Fibroblast of the conjunctiva (primary cell): ENCODE measurements at places on chromosomes 4 and X.

DNA sequence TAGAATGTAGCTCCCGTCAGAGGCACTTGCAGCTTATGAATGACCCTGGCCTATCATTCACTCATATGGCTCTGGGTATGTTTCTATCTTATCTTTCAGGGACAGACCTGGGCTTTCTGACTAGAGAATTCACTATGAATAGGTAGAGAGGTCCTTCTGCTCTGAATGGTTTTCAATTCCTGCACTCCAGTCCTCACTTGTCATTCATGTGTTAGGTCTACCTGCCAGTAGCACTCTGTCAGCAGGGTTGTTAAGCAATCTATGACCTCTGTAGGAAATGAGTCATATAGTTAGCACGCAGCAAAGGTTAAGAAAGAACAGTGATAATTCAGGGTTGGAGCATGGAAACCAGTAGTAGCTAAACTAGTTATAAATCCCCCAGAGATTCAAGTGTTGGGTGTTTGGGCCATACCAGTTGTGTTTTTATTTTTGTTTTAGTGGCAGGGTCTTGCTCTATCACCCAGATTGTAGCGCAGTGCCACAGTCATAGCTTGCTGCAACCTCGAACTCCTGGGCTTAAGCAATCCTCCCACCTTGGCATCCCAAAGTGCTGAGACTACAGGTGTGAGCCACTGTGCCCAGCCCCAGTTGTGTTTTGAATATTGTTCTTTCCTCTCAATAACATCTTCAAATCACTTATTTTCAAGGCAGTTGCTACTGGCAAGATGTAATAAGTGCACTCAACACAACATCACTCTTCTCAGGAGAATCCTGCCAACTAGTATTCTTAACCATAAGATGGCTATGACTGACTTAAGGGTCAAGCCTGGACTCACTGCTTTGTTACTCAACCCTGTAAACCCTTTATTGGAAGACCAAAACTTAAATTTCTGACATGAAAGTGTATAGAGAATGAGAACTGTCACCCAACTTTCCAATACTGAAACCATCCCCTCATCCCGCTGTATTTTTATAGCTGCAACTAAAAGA is 25.1 kb downstream of the ARL13A start:
- DNase-seq: no peak

DNA sequence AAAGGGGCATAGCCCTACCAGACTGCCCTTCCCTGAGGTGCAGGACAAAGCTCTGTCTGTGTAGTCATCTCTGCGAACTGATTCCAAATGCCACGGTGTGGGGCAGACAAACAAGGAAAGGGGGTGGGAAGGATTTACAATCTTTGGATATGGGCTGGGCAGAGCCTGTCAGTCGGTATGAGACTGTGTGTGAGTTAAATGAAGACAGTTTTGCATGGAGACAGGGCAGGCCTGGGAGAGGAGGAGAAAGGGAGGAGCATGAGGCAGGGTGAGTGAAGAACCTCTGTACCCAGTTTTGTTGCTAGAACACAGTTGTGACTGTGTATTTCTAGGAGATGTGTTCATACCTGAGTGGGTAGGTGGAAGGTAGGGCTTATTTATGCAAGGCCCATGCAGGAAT is 59.4 kb upstream of the MSN start:
- DNase-seq: no peak

DNA sequence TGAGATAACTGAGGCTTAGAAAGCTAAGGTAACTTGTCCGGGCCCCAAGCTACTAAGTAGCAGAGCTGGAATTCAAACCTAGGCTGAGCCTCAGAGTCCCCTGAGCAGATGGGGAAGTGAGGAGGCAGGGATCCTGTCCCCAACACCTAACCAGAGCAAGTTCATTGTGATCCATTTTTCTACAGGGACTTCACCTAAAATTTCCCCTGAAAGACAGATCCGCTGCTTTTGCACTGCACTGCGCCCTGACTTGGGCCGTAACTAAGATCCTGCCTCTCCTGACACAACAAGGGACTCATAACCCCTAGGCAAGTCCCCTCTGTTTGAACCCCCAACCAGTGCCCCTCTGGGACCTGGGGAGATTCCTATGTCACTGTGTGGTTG is 25.6 kb upstream of the MTM1 start:
- no peak for DNase-seq

GRCh38 chrX:133983974-133984845 is 1.2 kb downstream of the GPC3 start:
- DNase-seq: no peak

- no peak for DNase-seq
Measured at GRCh38 chrX:106612393-106612763, 600 bp downstream of the RADX start.

DNA sequence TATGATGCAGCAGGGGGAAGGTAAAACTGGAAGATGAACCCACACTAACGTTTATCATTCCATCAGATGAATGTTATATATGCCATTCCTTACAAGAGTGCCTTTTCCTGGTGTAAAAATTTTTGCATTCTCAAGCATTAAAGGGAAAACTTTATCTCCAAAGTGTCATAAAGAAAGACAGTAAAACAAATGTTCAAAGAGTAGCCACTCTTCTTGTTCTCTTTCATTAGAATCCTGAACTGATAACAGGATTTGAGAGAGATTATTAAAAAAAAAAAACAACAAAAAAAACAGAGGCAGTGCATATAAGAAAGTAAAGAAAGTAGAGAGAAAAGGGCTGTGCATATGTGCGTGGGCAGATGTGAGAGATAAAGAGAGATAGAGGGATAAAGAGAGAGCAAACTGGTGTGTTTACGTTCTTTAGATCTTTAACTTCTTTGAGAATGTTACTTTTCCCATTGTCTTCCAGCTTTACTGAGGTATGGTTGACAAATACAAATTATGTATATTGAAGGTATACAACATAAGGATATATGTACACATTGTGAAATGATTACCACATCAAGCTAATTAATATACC is 275.4 kb downstream of the HS3ST1 start:
- no peak for DNase-seq

DNA sequence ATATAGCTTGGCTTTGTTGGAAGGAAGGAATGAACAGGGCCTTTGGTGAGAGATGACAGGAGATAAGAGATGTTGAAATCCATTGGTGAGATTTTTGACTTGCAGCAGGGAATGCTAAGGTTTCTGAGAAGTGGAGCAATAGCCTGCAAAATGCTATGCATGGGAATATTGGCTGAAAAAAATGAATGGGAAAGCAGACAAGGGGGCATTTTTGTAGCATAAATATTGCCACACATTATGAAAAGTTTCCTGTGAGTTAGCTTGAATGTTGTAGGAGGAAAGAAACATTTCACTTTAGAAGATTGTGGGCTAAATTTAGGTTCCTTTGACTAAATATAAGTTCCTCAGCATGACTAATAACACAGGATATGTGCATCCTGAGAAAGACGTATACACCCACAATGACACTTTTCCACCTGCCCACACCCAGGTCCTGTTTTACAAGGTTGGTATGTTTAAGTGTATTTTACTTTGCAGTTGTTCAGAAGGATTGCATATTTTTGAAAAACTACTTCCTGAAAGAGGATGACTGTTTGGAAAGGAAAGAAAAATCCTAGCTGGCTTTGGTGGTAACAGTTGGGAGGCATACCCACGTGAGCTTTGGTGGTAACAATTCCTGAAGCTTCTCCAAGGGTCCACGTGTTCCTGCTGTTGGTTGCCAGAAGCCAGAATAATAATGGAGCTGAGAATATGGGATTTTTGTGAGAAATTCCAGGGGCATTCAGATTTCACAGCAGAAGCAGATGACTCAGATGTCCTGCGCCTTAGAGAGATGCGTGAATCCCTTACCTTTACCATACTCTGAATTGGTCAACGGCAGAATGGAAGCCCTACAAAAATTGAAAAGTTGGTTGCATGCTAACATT is 28.5 kb downstream of the PHEX start:
- no peak for DNase-seq

- DNase-seq: no peak
Measured at GRCh38 chrX:38982370-38982769, 181.1 kb downstream of the MID1IP1 start.

- DNase-seq: peak; percentile 94
Measured at GRCh38 chr4:78645853-78646757, 94.5 kb downstream of the ANXA3 start.

DNA sequence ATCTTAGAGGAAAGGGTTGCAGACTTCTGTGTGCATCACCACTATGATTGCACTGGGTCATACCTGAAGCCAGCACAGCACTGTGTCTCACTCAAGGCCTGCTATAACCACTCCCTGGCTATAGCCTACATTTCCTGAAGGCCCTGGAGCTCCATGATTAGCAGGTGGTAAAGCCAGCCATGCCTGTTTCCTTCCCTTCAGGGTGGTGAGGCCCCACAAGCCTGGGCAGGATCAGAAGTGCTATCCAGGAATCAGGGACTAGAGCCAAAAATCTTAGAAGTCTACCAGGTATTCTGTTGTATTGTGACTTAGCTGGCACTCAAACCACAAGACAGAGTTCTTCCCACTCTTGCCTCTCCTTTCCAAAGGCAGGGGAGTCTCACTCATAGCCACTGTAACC is 734.6 kb downstream of the GLUD2 start:
- no peak for DNase-seq

GRCh38 chr4:7359400-7360062 is 75.2 kb downstream of the PSAPL1 start:
- no peak for DNase-seq

GRCh38 chr4:14400307-14400706 is 602.0 kb upstream of the CPEB2 start:
- no peak for DNase-seq

- DNase-seq: no peak
Measured at GRCh38 chr4:8744083-8744805, 127.4 kb downstream of the HMX1 start.

- DNase-seq: no peak
Measured at GRCh38 chr4:123350191-123350544, 46.4 kb upstream of the SPRY1 start.

DNA sequence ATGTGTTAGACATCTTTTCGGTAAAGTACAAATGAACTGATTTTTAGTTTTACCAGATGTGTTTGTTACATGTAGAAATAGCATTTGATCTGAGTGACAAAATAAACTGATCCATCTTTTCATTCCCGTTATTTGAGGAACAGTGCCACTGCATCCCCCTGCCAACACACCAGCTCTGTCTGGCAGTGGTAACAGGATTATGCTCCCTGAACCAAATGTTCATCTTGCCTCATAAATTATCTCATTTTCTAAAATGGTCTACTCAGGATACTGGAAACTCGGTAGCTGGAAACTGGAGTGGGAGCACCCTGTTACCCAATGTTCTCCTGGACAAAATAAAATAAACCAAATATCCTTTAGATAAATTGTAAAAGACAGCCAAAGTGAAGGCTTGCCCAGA is 171.6 kb downstream of the FAT4 start:
- DNase-seq: no peak

- peak; percentile 31 for DNase-seq
Measured at GRCh38 chr4:184347251-184348239, 126.8 kb downstream of the IRF2 start.
